ENCODE measurements at places on chromosomes 4 and X.

- DNase-seq: no peak
Measured at GRCh38 chr4:11537846-11538245, 109.2 kb upstream of the HS3ST1 start.

GRCh38 chr4:1604706-1605205 lies 79.4 kb downstream of the FAM53A start:
- no peak for DNase-seq

DNA sequence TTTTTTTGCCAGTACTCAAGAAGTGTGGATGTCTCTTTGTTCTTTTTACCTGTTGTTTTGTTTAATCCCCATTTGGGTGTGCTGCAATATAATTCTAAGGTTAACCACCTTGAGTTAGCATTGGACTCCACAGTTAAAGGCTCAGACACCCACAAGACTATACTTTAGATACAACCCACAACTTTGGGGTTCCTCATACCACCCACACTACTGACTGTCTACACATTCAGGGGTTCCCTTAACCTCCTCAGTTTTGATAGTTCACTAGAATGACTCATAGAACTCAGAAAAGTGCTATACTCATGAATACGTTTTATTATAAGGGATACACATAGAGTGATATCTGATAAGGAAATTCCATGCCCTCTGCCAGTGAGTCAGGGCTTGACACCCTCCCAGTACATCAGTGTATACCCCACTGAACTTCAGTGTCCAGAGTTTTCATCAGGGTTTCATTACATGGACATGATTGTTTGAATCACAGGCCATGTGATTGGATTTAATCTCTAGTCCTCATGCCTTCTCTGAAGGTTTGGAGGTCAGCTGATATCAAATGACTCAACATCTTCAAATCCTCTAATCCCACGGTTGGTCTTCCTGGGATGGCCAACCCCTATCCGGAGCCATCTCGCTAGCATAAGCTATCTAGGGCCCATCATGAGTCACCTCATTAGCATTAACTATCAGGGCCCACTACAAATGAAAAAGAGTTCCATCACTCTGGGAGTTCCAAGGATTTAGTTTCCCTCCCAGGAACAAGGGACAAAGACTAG lies 357.7 kb upstream of the EMCN start:
- DNase-seq: no peak

GRCh38 chr4:113209153-113209552 lies 159.7 kb downstream of the ANK2 start:
- DNase-seq: no peak

GRCh38 chr4:16066586-16067128 lies 17.2 kb downstream of the PROM1 start:
- DNase-seq: no peak

DNA sequence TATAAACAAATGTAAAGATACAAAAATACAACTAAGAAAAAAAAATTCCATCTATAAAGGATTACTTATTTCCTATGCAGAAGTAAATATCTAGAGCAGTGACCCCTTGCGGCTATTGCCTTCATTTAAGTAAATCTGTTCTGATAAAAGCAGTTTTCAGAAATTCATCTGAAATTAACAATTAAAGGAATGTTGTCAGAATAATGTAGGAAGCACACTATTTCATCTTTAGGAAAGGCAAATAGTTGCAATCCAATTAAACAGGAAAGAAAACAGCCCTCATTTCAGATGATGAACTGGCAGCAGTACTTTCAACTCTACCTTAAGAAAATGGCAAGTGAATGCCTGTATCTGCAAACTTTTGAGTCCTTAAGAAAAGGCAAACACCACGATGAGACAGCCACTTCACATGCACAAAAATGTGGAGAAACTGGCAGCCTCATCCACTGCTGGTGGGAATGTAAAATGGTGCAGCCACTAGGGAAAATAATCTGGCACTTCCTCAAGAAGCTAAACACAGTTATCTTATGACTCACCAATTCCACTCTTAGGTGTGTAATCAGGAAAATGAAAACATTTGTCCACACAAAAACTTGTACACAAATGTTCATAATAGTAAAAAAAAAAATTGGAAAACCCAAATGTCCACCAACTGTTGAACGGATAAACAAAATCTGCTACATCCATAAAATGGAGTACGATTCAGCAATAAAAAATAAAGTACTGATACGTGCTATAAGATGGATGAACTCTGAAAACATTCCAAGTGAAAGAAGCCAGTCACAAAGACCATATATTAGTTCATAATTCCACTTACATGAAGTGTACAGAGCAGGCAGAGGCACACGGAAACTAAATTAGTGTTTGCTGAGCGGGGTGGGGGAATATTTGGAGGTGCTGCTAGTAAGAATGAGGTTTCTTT lies 2.0 kb upstream of the THAP9 start:
- peak; percentile 21 for DNase-seq

DNA sequence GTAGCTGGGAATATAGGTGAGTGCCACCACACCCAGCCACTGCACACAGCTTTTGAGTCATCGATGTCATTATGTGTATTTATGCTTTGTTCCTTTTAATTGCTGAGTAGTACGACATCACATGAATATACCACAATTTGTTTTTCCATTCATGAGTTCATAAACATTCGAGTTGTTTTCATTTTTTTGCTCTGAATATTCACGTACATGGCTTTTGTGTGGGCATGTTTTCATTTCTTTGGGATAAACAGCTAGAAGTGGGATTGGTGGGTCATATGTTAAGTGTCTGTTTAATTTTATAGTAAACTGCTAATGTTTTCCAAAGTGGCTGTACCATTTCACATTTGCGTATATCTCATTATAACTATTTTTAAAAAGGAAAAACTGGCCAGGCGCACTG lies 45.1 kb upstream of the KDR start:
- no peak for DNase-seq

GRCh38 chr4:144820728-144821085 lies 174.8 kb downstream of the HHIP start:
- DNase-seq: no peak

DNA sequence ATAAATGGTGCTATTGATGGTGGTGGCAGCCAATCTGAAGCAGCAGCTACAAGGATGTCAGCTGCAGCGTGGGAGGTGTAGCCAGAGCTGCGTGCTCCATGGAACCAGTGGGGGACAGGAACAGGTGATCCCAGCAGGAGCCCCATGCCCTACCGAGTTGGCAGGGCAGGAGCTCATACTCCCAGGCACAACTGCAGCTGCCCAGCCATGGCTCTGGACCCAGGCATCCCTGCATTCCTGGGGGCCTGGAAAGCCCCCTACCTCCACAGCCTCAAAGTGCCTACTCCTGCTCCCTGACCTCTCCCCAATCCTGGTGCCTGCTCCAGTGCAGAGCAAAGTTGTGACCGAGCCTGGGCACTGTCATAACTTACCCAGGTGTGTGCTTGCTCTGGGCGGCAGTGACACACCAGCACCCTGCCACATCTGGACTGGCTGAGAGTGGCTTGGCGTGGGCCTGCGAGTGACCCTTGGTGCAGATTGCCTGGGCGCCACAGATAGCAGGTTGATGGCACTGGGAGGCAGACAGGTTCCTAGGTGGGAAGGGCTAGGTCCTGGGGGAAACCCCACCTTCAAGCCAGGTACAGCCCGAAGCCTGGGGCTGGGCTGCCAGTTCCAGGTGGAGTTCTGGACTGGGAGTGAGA lies 101.1 kb downstream of the DCAF12L2 start:
- DNase-seq: no peak

GRCh38 chrX:75228854-75229253 lies 45.0 kb upstream of the UPRT start:
- no peak for DNase-seq

DNA sequence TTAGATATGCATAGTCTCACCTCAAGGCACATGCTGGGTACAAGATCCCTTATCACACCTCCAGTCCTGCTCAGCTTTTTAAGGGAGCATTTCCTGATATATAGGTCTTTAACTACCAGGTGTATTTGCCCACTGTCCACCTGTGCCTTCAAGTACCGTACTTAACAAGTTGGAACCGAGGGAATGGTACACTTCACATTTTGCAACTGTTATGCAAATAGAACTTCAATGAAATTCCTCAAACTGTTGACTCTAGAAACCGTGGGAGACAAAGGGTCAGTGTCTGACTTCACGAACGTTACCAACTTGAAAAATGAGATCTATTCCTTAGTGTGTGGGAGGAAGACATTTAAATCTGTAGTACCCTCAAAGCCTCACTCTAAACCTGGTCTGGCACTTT lies 5.2 kb downstream of the TRIM2 start:
- no peak for DNase-seq

GRCh38 chr4:183823434-183823833 lies 81.7 kb upstream of the STOX2 start:
- DNase-seq: no peak

DNA sequence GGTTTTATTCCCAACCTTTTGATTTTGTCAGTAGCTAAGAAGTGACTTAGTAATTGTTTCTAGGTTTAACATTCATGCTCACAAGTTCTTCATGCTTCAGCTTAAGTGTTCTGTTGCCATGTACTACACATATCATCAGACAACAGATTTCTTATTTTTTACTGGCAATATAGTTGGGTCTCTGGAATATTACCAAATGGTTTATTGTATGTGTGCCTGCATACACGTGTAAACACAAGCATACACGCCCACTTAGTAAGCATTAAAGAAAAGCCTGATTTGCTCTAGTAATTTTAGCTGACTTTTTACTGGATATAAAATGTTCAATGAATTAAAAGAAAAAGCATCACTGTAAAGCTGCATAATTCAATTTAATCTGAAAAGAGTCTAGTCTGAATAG lies 199.8 kb downstream of the CAMK2D start:
- DNase-seq: no peak

DNA sequence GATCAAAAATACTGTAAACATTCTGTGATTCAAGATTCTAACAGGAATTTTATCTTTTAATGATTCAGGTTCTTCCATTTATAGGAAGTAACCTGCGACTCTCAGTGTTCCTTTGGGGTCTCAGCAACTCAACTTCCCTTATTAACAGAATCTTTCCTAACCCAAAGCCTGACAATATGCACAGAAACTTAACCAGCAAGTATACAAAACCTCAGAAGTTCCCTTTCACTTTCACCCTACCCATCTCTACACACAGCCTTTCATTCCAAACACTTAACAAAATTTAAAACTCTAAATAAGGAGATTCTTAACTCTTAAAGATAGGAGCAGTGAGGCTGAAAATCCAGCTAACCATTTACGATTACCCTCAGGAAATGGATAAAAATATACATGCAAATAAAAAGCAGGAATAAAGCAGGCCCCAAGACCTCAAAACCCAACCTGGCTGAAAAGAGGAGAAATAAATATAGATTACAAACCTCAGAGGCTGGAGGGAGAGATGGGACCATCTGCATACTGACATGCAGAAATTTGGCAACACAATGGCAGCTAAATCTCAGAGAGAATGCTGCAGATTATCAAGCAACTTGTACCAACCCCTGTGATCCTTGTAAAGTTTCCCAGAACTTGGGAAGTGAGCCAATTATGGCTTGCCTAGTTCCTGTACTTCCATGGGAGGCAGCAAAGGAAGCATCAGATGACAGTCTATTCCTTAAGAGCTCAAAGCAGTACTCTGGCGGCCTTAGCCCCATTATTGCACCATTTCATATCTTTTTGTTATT lies 101.0 kb downstream of the ATP11C start:
- peak; percentile 74 for DNase-seq

- peak; percentile 69 for DNase-seq
Measured at GRCh38 chr4:111854494-111855087, 290.7 kb upstream of the FAM241A start.

- no peak for DNase-seq
Measured at GRCh38 chr4:169225812-169226211, 44.9 kb downstream of the SH3RF1 start.

DNA sequence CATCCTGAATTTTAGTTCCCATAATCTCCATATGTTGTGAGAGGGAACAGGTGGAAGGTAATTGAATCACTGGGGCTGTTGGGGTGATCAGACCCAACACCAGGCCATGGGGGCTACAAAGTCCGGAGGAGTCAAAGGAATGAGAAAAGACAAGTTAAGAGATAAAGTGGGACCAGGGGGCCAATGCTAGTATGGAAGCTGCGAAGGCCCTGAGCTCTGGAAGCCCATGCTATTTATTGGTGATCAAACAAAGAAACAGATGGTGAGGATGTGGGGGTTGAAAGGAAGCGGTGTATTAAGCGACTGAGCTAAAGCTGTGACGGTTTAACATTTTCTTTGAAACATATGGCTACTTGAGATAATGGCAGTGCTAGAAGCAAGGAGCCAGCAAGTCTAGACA lies 132.8 kb downstream of the PDGFC start:
- no peak for DNase-seq

DNA sequence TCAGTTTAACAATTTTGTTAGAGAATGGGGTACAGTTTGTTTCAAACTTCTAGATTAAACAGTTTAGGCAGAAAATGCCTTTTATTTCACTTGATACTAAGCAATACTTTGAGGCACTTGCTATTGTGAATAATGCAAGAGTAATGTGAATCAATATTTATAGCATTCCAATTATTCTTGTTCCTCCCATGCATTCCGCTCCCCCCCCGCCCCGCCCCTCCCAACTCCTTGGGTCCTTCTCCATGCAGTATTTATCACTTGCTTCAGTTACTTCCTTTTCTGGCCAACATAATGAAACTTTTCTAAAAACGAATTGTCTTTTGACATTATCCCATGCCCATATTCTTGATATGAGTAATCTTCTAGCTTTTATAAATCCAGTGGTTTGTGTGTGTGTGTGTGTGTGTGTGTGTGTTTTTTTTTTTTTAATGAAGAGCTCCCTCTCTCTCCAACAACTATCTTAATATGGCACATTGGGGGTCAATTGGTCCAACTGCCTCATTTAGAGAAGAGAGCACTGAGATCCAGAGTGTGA lies 1.6 kb downstream of the BANK1 start:
- no peak for DNase-seq

DNA sequence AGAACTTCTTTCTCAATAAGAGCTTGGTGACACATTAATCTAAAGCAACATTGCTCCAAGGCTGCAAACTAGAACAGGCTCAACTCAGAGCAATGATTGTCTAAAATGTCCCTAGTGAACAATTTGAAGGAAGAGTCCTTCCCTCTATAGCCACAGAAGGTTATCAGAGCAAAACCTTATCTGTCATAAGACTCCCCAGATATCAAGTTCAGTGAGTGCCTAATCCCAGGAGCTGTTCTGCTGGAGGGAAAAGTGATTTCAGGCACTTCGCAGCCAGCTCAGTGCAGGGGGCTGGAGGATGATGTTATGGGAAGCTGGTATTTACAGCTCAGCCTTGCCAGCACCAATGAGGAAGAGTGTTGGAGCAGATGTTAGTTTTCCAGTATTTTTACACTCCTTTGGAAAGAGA lies 497.5 kb downstream of the INPP4B start:
- peak; percentile 44 for DNase-seq

DNA sequence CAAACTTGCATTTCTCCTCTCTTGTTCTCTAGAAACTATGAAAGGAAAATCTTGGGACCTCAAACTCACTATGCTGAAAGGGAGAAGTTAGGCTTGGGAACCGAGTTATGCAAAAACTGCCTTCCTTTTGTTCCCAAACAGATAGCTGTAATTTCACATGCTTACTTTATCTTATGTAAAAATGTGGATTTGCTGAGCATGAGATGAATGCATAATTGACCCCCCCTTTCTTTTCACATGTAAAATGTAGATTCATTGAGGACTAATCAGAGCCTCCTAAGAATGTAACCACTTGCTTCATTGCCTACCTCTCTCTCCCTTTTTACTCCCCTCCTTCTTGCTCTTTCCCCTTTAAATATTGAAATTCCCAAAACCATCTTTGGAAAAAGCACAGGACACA lies 18.0 kb downstream of the TBC1D9 start:
- DNase-seq: no peak

GRCh38 chr4:186826006-186826405 lies 102.3 kb upstream of the FAT1 start:
- DNase-seq: no peak

- no peak for DNase-seq
Measured at GRCh38 chrX:101223226-101223625, 3.6 kb downstream of the DRP2 start.

- DNase-seq: no peak
Measured at GRCh38 chrX:150119323-150119722, 181.0 kb upstream of the EOLA2 start.

All from SK-MEL-5 (cell line).